NCI-H187 (cell line): ENCODE measurements at places on chromosomes 2 and 18.

DNA sequence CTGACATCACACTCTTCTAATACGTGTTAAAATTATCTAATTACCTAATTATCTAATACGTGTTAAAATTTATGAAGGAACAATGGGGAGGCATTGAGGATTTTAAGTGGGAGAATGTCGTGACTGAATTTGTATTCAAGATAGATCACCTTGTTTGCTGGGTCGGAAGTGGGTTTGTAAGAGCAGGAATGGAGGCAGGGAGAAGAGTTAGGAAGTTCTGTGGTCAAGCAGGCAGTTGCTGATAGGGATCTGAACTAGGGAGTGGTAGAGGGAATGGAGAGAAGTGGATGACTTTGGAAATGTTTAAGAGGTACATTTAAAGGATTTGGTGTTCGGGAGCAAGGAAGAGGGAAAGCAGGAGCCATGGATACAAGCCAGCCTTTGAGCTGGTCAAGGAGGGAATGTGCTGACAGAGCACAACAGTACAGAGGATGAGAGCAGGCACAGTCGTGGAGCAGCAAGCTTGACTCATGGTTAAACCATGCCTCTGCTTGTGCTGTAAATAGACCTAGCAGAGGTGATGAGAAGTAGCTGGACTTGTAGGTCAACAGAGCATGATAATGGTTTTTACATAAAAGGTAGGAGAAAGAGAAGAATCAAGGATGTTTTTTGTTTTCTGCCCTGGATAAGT lies 16.2 kb downstream of the IL18RAP start:
- DNase-seq, result no peak

DNA sequence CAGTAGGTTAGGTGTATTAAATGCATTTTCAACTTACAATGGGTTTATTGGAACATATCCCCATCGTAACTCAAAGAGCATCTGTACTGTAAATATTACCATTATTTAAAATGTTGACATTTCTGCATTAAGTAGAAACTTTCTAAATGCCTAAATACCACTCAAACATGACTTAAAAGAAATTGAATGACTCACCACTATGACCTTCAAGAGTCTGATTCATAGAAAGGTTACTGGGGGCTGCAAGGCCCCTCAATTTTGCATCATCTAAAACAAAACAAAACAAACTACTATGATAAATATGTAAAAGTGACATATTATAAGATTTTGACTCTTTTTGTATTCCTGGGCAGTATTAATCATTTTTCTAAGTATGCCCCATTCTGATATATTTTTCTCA lies 7.6 kb downstream of the WDR35 start:
- no peak for DNase-seq

- DNase-seq, result no peak
These were observed 4.9 kb upstream of the CYS1 start for GRCh38 chr2:10085043-10085667.

DNA sequence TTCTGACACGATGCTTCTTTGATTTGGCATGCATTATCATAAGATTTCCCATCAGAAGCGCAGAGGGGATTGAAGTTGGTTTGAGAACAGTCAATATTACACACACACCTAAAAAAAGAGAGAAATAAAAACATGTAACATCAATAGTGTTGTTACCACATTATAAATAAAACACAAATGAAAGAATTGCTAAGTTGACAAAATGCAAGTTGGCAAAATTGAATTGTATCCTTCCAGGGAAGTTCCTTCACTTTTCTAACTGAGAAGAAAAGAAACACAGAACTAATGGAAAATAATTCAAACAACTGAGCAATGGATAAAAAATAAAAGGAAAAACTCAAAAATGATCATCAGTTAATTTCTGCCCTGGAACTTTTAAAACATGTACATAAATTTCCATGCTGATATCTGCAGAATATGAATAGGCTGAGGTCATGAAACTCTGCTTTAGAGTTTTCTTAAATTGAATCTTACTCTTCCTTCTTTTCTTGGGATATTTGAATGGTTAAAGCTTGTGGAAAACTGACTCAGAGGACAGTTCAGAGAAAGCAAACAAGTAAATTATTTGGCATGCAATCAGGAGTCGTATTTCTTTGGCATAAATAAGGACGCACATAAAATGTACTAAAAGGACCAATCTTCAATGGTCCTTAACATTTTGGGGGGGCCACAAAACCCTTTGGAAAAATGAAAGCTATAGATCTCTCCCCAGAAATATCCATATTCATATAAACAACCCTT lies 152.4 kb upstream of the CAVIN2 start:
- no peak for DNase-seq

DNA sequence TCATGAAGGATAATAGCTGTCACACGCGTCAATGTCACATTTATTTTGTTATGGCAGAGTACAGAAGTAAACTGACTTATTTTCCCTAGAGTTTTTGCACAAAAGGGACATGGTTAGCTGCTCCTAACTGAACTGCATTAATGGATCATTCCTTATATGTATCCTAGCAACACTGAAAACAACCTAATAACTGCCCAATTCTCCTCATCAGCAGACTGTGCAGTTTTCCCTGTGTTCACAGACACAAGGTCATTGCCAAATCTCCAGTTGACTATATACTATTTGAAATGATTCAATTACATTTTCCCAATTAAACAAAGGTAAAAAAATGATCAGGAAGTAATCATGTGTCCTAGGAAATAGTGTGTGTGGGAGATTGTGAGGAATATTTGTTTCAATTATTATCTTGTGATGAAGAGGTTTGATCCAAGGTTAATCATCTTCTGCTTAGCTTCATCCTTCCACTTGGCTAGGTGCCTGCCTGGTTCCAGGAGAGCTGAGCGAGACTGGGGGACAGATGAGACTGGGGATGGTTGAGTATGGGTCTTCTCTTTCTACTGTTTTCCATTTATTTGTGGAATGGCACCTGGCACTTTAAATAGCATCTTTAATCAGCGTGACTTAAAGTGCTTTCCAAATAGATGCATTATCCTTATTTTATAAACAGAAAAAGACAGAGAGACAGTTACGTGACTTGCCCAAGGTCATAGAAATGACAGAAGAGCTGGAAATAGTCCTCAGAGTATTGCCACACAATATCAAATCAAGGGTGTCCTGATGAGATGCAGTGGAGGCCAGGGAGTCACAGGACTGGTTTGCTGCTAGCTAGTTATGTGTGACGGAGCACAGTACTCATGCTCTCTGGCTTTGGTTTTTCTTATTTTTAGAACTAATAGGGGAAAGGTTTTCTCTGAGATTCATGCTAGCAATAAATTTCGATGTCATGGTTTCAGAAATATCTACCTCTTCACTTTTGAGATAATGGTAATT lies 335.6 kb downstream of the PIK3C3 start:
- DNase-seq, result no peak

GRCh38 chr2:74261204-74261864 lies 62.9 kb downstream of the MTHFD2 start:
- no peak for DNase-seq

- DNase-seq, result no peak
These were observed 24.6 kb downstream of the ARL6IP6 start for GRCh38 chr2:152743002-152743401.

- DNase-seq, result no peak
These were observed at the start of gene PER2 for GRCh38 chr2:238287737-238288649. Gene PER2, minus strand, starts transcription at chr2:238288610. Its CDS starts 10,674 bp downstream, at chr2:238277936.

DNA sequence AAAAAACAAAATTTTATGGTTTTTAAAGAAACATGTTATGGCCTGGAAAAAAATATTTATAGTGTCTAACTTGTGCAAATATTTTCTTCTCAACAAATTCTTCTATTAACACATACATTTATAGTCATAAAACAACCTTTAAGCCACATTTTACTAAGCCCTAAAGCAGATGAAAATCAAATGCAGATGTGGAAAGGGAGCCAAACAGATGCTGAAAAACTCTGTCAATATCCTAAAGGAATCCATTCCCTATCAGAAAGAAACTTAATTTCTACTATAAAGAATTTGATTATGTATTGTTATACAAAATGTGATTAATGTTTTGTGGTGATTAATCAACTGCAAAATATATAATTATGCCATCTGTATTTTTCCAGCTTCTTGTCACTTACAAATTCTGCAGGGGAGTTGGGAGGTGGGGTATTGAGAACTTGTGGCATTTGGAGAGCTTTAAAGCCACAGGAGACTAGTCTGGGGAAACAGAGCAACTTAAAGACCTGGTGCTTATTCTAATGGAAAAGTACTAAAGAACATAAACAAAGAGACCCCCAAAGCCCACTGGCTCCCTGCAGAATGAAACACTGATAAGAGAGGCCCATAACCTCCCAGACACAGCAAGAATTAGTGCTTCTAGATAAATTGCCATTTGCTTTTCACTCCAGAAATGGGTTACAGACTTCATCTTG lies 1721.0 kb upstream of the PIK3C3 start:
- DNase-seq, result no peak

- DNase-seq, result no peak
These were observed 695.1 kb downstream of the ZEB2 start for GRCh38 chr2:143824791-143825190.

- no peak for DNase-seq
These were observed 1228.3 kb upstream of the FAM98A start for GRCh38 chr2:34827398-34827797.

DNA sequence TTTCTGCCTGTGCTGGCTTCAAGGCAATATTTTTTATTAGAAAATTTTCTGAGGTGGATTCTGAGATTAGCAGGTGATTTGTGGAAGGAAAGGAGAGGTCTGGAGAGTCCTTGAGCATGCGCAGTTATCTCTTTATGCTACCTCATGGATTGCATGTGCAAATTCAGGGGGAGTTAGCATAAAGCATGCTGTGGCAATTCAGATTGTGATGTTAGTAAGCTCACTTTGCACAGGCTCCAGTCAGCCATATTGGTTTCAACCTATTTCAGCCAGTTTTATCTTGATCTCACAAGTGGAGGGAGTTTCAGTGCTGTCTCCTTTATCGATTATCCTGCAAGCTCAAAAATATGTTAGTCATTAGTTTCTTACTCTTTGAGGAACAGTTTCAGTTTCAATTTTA lies 2012.3 kb upstream of the PIK3C3 start:
- DNase-seq, result no peak

DNA sequence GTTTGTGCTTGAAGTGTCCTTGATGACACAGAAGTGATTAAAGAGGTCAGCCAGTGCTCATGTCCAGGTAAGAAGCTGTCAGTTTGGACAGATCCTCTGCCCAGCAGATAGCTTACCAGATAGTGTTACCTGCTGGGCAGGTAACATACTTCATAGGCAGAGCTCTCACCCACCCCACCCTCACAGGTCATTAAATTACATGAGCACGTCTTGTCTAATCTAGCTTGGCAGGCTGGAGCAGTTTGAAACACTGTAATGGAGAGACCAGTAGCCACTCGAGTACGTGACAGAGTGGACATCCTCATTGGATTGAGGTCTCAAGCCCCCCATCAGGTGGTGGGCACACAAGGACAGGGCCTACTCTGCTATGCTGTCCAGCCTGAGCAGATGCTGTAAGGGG lies 27.1 kb downstream of the TTC32 start:
- no peak for DNase-seq

- peak; percentile 40 for DNase-seq
These were observed 146.3 kb upstream of the SKOR2 start for GRCh38 chr18:47397671-47398319.

- no peak for DNase-seq
These were observed 178.2 kb downstream of the LOXHD1 start for GRCh38 chr18:46478796-46479195.

- no peak for DNase-seq
These were observed 56.9 kb downstream of the HNMT start for GRCh38 chr2:138021154-138021553.

GRCh38 chr2:219803294-219803693 lies 175.9 kb downstream of the SLC4A3 start:
- DNase-seq, result no peak

GRCh38 chr2:16141641-16141921 lies 201.2 kb downstream of the MYCN start:
- DNase-seq, result no peak

- no peak for DNase-seq
These were observed 33.3 kb downstream of the POLR1A start for GRCh38 chr2:86072271-86072858.

DNA sequence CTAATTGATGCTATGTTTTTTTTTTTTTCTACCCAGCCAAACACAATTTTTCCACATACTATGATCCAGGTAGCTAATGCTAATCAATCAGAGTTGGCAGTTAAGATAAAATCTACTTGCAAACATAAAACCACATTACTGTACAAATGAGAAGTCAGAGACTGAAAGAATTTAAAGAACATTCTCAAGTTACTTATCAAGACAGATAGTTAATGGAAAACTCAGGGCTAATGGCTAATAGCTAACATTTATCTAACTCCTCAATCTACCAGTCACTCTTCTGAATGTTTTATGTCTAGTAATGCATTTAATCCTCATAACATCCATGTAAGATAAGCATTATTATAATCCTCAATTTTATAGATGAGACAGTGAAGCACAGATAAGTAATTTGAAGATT lies 537.6 kb upstream of the SETBP1 start:
- no peak for DNase-seq

GRCh38 chr2:100643906-100644501 lies 81.2 kb downstream of the PDCL3 start:
- no peak for DNase-seq

DNA sequence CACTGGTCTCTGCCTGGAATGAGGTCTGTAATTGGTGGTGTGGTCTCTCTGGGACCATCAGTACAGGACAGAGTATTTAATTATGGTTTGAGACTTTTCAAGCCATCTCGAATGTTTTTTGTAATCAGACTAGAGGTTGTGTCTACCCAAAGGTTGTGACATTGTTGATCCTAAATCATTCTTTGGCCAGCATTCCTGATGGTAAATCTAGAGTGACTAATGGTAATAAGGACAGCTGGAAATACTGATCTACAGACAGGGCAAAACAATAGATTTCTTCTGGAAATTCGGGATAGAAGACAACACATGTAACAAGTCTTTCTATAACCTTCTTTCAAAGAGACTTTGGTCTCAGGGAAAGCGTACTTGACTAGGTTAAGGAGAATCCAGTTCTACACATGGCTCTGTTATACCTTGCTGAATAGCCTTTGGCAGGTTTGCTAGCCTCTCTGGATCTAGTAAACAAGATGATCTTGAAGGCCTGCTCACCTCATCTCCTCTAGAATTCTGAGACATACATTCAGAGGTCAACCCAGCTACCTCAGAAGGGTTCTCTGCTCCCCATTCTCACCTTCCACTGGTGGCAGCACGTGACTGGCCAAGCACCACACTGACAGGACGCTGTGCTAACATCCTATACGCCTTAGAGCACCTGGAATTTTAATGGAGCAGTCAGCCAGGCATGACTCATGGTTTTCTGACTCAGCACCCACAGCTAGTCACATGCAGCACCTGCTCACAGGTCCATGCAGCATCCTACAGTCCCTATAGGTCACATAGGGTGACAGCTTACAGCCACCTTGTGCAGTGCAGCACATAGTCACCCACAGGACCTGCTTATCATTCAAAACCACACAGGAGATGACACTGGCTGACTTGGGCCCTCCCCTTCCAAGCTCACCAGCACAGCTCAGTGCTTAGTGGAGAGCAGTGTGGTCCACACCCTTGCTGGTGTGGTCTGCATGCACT lies 12.2 kb downstream of the PLB1 start:
- DNase-seq, result no peak

DNA sequence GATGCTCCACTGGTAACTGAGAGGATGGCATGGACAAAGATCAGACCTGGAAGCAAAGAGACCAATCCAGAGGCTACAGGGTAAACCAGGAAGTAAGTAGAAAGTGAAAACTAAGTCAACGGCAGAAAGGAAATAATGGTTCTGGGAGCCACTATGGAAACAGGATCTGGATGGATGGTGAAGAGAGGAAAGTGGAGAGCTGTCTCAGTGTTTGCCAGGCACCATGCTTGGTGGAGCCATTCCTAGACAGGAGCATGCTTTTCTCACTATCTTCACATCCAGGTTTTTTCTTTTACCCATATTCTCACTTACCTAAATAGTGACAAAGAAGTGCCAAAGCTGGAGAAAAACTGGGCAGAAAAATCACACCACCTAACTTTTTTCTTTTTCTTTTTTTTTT lies 22.2 kb downstream of the ZNF521 start:
- DNase-seq, result no peak
